ENCODE measurements at places on chromosomes 1 and 21. TPM values are rescaled to one million over a fixed set of nuclear protein-coding genes. Genes with fewer than 3 reads are reported as not detected.

ESRRG gene
- not detected for total RNA-seq

FOXD2 gene
- 1.0 TPM for total RNA-seq

TTC22 gene
- not detected for total RNA-seq

SPAG17 gene
- not detected for total RNA-seq

ASTN1 gene
- total RNA-seq = not detected

KIF17 gene
- total RNA-seq = 1.3 TPM

LYPD8 gene
- not detected for total RNA-seq

ITGB2 gene
- 1.4 TPM for total RNA-seq

SYCP1 gene
- not detected for total RNA-seq

C1orf185 gene
- total RNA-seq = not detected

DMBX1 gene
- not detected for total RNA-seq

TMEM51 gene
- 1.9 TPM for total RNA-seq

LCE4A gene
- not detected for total RNA-seq

CTSE gene
- not detected for total RNA-seq

KPRP gene
- not detected for total RNA-seq

ZNF648 gene
- total RNA-seq = not detected

GBP7 gene
- total RNA-seq = not detected

PLD5 gene
- total RNA-seq = not detected

ANKRD13C gene
- 19.4 TPM for total RNA-seq

MMP23B gene
- 71.4 TPM for total RNA-seq

UQCRHL gene
- total RNA-seq = 1.3 TPM

GRCh38 chr1:94009304-94009703 lies 100.1 kb upstream of the GCLM start:
- DNase-seq = no peak

DNA sequence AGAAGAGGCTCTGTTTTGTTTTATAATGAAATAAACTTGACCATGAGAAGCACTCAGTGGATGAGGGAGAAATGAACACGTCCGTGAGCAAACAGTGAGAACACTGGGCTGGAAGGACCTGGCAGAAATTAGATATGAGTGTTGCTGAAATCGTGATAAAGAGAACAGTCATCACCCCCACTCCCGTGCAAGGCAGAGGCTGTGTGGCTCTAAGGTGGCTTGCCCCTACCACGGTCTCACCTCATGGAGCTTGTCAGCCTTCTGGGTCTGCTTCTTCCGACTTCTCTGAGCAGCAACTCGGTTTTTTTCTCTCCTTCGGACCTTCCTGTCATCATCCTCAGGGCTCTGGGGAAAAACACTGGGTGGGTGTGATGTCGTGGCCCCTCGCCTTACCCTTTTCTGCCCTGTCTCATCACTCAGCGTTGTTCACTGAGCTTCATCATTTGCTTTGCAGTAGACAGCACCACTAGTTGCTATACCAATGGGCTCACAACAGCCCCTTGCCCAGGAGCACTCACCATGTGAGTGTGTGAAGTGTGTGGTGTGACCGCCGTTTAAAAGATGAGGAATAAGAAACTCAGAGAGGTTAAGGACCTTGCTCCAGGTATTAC lies 2.8 kb downstream of the BATF3 start:
- DNase-seq = no peak

DNA sequence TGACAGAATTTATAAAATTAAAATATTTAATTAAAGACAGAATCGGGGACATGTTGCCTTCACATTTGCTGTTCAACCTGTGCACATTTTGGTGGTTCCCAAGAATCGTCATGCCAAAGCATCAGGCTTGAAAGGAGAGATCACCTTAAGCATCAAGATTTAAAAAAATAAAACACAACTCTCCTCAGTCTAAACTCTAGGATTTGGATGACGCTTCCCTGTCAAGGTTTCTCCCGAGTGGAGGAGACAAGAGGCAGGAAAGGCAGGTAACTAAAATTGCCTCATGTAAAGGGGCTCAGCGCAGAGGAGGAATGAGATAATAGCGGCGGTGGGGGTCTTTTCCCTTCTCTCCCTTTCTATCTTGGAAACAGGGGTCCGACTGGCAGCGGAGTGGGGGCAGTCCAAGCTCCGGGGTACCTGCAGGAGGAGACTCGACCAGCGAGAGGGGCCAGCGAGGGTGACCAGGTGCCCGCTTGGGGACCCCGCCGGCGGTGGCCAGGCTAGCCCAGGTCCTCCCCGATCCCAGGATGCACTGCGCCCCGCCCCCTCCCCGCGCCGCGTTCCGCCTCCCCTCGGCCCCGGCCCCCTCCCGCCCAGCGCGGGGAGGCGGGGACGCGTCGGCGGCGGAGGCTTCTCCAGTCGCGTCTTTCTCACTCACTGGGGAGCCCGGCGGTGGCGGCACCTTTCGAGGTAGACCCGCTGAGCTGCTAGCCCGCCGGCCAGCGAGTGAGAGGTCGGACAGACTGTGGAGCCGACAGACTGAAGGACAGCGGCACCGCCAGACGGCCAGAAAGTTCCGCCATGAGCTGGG lies at the start of gene FNBP1L:
Gene FNBP1L (plus strand): TSS at position 638 of the 811 bp plus-strand sequence. CDS start 164 bp downstream, at position 802.
- peak; percentile 95 for DNase-seq

DNA sequence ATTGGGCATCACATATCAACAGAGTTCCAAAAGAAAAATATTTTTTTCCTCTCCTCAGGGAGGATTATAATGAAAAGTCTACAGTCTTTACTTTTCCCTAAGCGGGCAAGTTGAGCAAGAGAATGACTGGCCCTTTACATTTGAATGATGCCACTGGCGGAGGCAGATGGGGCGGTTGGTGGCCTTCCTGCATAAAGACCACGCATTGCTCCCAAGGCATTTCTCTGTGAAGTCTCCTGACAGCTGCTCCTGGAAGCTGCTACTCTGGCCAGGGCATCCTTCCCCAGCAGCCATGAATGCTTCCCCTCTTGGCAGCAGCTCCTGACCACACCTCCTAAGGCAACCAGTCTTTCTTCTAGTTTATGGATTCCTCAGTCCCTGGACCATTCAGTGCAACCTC lies 161.1 kb upstream of the RRP15 start:
- no peak for DNase-seq

GRCh38 chr1:147201276-147201675 lies 23.9 kb downstream of the FMO5 start:
- no peak for DNase-seq

DNA sequence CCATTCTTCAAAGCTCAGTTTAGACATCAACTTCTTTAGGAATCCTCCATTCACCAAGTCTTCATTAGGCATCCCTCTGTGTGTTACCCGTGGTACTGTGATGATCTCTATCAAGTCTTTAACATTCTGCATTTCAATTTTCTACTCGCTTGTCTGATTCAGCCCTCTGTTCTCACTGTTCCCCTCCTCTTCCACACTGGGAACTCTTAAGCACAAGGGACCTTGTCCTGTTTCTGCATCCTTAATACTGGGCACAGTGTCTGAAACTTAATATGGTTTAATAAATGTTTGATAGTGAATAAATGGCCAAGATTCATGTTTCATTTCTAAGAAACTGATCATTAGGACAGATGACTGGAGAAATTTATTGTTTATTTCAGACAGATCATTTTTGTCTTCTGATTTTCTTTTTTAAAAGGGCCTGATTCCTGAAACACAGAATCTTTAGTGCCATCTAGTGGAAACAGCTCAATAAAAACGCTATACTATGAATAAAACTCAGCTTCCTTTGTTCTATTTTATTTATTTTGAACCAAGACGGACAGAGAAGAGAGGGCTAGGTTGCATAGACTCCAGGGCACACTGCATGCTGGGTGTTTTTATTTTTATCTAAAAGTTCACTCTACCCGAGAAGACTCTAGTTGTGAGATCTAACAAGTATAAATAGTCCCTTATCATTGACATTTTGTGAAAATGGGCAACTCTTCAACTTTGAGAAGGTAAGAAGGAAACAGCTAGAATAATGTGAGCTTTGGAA lies 7.0 kb upstream of the TRIM45 start:
- DNase-seq = no peak

DNA sequence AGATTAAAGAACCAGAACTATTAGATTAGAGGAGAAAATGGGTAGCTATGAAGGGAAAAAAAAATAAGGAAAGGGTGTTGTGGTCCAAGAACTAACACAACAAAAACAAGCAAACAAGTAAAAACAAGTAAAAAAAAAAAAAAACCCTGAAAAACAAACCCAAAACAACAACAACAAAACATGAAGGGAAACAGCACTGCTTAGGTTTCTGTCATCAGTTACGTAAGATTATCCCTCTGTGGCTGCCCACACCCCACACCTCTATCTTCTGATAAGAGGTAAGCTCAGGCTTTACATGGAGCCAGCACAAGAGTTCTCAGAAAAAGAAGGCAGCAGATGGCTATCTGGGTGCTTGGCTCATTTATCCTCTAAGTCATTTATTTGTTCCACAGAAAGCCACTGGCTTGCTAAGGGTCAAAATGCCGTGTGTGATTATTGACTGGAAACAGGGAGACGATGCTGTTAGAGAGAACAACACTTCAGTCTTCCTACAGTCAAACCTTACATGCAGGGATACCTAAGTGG lies 57.5 kb downstream of the KIAA0319L start:
- no peak for DNase-seq

- DNase-seq = peak; percentile 84
These were observed 11.9 kb downstream of the TRIM11 start for GRCh38 chr1:228394571-228395394.

GRCh38 chr1:119988306-119989062 lies 81.0 kb downstream of the NOTCH2 start:
- no peak for DNase-seq

- DNase-seq = no peak
These were observed 30.7 kb upstream of the IL20 start for GRCh38 chr1:206834711-206835110.

DNA sequence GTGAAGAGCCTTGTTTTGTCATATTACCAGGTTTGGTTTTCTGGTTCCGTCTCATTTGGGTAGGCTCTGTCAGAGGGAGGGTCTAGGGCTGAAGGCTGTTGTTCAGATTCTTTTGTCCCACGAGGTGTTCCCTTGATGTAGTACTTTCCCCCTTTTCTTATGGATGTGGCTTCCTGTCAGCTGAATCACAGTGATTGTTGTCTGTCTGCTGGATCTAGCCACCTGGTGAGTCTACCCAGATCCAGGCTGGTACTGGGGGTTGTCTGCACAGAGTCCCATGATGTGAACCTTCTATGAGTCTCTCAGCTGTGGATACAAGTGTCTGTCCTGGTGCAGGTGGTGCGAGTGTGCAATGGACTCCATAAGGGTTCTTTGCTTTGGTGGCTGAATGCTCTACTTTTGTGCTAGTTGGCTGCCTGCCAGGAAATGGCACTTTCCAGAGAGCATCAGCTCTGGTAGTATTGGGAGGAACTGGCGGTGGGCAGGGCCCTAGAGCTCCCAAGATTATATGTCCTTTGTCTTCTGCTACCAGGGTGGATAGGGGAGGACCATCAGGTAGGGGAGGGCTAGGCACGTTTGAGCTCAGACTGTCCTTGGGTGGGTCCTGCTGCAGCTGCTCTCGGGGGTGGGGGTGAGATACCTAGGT lies 246.0 kb downstream of the RYR2 start:
- no peak for DNase-seq

DNA sequence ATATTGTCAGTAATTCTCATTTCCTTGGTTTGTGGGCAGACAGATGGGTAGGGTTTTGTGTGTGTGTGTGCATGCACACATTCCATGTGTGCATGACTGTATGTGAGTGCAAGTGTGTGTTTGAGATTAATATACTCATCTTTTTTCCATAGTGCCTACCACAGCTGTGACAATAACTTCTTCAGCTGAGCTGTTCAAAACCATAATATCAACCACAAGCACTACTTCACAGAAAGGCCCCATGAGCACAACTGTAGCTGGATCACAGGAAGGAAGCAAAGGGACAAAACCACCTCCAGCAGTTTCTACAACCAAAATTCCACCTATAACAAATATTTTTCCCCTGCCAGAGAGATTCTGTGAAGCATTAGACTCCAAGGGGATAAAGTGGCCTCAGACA lies 149.3 kb downstream of the ADGRL2 start:
- DNase-seq = no peak

GRCh38 chr1:101178688-101179491 lies 57.9 kb upstream of the S1PR1 start:
- DNase-seq = no peak

DNA sequence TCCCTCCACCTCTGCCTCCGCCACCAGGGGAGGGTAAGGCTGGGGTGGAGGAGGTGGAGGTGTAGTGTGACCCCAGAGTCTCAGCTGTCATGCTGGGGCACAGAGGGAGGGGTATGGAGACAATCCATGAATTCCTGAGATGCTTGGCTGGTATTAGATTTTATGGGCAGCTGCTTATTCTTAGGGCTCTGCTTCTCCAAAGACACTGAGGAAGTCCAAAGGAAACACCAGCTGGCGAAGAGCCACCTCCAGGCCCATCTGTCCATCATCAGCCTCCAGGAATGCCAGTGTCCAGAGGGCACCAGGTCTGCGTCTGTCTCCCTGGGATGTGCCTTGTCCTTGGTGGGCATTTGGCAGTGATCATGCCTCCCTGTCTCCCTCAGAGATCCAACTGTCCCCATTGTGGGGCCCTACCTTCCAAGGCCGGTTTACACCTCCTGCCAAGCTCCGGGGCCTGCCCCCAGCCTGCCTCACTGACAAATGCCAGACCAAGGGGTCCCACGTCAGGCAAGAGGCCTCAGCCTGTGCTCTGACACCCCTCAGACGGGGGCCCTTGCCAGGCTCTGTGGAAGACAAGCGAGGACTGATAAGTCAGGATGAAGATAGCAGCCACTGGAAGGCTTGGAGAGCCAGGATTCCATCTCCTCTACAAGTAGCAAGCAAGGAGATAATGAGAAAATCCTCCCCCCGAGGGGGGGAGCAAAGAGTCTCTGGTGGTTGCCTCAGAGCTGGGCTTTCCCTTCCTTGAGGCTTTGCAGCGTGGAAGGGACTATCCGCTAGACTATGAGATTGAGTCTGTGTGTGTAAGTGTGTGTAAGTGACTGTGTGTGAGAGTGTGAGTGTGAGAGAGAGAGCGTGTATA lies 1.6 kb downstream of the TNNI1 start:
- no peak for DNase-seq

DNA sequence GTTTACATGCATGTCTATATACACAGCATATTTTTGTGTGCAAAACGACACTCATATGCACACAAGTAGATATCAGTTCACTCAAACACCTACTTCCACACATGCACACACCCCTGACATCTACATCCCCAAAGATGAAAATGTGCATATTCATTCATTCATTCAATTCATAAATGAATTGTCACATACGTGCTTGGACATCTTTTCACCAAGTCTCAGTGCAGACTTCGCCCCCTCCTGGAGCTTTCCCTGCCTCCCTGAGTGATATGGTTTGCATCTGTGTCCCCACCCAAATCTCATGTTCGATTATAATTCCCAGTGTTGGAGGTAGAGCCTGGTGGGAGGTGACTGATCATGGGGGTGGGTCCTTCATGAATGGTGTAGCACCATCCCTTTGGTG lies 53.1 kb downstream of the CAMK2N1 start:
- DNase-seq = no peak

GRCh38 chr1:17791055-17791390 lies 35.9 kb downstream of the ACTL8 start:
- no peak for DNase-seq

GRCh38 chr1:110879758-110880606 lies 7.0 kb downstream of the CD53 start:
- DNase-seq = no peak

DNA sequence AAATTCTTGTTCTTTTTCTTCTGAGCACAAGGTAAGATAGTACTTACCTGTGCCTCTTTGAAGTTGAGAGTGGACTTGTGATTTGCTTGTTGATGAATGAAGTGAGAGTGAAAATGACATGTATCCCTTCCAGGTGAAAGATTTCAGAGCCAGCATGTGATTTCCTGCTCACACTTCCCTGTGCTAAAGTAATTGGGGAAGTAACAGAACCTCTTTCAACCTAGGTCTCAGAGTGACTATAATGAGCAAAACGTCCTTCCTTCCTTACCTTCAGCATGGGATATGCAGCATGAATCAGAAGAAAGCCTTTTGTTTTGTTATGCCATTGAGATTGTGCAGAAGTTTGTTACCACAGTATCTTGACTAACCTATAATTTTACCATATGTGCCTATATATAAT lies 24.6 kb downstream of the RAVER2 start:
- no peak for DNase-seq
